ENCODE measurements at places on chromosomes 2 and 18.

- peak; percentile 48 for DNase-seq
Measured at GRCh38 chr2:217142649-217143266, 282.9 kb upstream of the TNP1 start.

GRCh38 chr18:5095239-5095638 lies 101.8 kb downstream of the AKAIN1 start:
- DNase-seq = no peak

- no peak for DNase-seq
Measured at GRCh38 chr18:43159086-43159770, 43.7 kb upstream of the RIT2 start.

DNA sequence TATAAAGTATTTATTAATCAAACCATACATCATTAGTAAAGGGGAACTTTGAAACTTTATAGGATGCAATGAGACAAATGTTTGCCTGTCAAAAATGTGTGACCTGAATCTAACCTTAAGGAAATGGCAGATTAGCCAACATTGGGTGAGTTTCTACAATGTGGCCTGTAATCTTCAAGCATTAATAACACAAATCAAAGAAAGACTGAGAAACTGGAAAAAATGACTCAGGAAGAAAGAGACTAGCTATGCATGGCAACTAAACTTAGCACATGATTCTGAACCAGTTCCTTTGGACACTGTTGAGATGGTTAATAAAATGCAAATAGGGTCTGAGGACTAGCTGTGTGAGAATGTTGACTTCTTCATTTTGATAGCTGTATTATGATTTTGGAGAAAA lies 628.6 kb upstream of the ID2 start:
- DNase-seq = no peak

GRCh38 chr2:64748561-64748960 lies 94.8 kb upstream of the SERTAD2 start:
- DNase-seq = no peak

GRCh38 chr2:239177325-239177724 lies 223.5 kb downstream of the HDAC4 start:
- no peak for DNase-seq

DNA sequence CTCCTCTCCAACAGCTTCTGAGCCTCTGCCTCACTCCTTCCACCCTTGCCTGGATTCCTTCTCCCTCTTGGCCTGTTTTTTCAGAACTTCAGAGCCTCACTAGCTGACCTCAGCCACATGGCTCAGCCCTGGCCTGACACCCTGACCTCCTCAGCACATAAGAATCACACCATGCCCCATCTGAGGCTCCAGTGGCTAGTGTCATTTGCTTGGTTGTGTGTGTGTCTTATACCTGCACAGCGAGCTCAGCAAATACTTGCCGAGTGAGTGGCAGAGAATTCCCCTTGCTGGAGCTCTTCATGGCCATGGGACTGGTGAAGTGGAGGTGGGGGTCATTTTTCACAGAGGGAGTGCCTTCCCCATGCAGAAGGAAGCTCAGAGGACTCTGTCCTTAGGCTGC lies 70.2 kb downstream of the CELF4 start:
- DNase-seq = no peak
